Fibroblast of the aortic adventitia (primary cell): ENCODE measurements at places on chromosomes 2 and 18. TPM values are rescaled to one million over a fixed set of nuclear protein-coding genes. Genes with fewer than 3 reads are reported as not detected.

Gene C2orf81
- 1.9 and 2.8 TPM in 2 replicates for total RNA-seq

DNA sequence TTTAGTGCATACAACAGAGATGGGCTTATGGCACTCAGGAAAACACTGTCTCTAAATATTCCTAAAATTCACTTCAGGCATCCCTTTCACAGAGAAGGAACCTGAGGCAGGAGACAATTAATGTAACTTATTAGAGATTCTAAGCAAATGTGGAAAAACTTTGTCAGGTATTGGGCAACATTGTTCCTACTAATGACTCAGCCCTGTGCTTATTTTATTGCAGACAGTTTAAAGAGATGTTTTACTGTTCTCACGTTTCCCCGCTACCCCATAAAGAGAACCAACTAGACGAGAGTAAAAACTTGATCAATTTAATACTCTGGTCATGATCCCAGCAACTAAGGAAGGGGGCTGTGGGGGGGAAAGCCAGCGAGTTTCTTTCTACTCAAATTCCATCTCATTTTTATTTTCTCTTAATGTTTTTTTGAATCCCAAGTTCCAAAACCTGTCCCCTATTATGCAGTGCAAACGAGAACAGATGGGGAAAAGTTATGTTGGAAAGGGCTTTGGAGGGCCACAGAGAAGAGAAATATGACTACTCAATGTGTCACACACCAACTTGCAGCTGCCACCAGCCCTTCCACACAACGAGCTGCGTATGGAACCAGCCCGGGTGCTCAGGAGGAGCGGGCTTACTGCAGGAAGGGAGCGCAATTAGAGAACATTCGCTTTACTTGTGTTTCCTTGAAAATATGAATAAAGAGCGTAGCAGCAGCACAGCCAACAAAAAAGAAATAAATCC lies 18.7 kb upstream of the ACVR1 start:
- peak; percentile 60 for DNase-seq

DNA sequence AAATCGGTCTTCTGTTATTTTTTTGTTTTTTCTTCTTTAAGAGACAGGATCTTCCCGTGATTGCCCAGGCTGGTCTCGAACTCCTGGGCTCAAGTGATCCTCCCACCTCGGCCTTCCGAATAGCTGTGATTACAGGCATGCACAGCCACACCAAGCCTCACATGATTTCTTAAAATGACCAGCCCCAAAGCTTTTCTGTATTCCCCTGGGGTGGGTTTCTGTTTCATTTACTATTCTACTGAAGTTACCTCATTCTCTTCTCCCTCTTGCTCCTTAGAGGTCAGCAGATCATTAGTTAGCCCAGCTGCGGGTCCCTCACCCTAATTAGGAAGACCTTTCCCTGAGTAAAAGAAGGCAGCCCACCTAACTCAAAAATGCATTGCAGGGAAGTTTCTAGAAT lies 27.6 kb downstream of the SLC1A4 start:
- no peak for DNase-seq

- peak; percentile 49 for DNase-seq
Measured at GRCh38 chr2:113850687-113851086, 39.2 kb upstream of the ACTR3 start.

- DNase-seq = peak; percentile 7
Measured at GRCh38 chr2:96427917-96428316, 77.2 kb downstream of the NEURL3 start.

Gene RAB11FIP5
- total RNA-seq = 16.4 and 48.5 TPM in 2 replicates

Gene ATOH8
- 17.0 and 22.0 TPM in 2 replicates for total RNA-seq

Gene NXPH2
- 1.3 TPM in 1 of 2 replicates, not detected in the other for total RNA-seq

Gene BOK
- 15.3 and 21.4 TPM in 2 replicates for total RNA-seq

Gene CD8B
- not detected in 2 replicates for total RNA-seq

- no peak for DNase-seq
Measured at GRCh38 chr2:43052204-43052943, 174.0 kb downstream of the ZFP36L2 start.

- DNase-seq = no peak
Measured at GRCh38 chr2:164439885-164440284, 181.4 kb downstream of the GRB14 start.

DNA sequence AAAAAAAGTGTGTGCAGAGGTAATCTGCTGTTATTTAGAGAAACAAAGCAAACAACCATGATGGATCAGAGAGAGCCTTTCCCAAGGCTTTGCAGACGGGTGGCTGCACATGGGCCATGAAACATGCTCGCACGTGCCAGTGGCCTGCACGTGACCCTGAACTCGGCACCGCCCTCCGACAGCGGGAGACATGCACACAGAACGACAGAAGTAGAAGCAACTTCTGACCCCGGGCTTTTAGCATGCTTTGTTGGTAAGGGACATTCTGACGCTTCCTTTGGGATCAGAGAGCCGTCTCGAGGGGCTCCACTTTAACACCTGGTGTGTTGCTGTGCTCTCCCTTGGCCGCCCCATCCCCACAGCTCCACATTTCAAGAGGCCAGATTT lies 112.5 kb downstream of the KCNF1 start:
- no peak for DNase-seq

Gene RNMT
- total RNA-seq = 30.0 and 65.0 TPM in 2 replicates

Gene MYCN
- total RNA-seq = not detected in 2 replicates

DNA sequence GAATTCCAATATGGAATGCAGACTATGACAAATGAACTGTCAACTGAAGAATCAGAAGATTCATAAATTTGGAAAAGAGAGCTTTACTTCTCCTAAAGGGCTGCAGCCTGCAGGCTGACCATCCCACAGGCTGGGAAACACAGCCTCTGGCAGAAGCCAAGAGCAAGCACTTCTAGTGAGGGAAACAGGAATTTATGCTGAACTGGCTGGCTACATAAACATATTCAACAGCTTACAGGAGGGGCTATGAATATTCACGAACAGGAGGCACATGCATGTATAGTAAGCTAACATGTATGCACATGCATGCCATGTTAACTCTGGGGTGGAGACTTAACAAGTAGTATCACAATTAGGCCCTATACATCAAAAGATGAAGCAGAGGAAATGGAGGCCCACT lies 17.6 kb downstream of the HIBCH start:
- no peak for DNase-seq

Gene GNLY
- not detected in 2 replicates for total RNA-seq

DNA sequence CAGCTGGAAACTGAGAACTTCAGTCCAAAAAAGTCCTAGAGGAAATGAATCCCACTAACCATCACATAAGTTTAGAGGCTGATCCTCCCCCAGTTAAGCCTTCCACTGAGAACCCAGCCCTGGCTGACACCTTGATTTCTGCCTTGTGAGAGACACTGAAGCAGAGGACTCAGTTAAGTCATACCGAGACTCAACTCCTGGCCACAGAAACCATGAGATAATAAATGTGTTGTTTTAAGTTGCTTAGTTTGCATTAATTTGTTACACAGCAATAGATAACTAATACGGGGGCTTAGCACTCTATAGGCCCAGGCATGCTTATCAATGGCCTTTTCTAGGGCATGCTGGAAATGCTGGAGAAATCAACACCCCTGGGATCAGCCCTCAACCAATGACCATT lies 3.4 kb upstream of the ADD2 start:
- no peak for DNase-seq

- no peak for DNase-seq
Measured at GRCh38 chr2:180747728-180748127, 232.7 kb upstream of the UBE2E3 start.

GRCh38 chr18:23956483-23956882 lies 58.1 kb upstream of the TTC39C start:
- DNase-seq = no peak
